ENCODE measurements at places on chromosomes 12 and 14. TPM values are rescaled to one million over a fixed set of nuclear protein-coding genes. Genes with fewer than 3 reads are reported as not detected.
A peak's percentile ranks its signal among the peaks of the same experiment; 100 is the strongest.

The ANKRD33 gene
- total RNA-seq = not detected

DNA sequence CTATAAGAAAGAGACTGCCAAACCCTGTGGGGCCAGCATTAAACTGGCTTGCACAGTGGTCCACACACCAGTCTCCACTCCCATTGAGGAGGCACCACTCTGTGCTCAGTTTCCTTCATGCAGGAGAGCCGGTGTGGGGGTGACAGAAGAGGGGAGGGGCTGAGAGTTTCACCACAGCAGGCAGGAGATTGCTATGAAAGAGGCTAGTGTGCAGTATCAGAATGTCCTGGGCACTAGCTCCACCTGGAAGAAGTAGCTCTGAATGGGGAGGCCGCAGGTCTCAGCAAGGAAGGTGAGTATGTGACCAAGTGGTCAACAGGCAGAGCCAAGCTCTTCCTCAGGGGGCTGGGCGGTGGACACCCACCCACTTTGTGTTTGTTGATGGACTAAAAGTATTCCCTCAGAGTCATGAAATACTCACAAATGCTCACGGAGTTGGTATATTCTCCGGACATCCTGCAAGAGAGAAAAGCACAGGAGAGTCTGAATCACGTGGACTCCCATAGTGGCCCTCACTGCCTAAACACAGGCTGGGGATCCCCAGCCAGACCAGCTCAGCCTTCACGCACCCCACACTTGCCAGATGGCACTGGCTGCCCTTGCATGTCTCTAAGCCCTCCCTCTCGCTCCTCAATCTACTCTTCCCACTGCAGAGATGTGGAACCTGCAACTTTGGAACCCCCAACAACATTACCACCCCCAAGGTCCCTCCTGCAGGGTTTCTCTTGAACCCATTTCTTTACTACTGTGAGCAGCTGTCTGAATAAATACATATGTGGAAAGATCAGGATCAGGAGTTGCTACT lies 7.8 kb upstream of the KRT72 start:
- H3K4me1 ChIP-seq = no peaks in the 10 kb centered on the region
- H3K36me3 ChIP-seq = no peaks in the 10 kb centered on the region
- H3K27me3 ChIP-seq = peaks cover 27% of the 10 kb centered on the region
- DNase-seq = no peak
- H3K4me3 ChIP-seq = no peak overlapping the region

- H3K4me3 ChIP-seq = no peak overlapping the region
- peaks cover 20% of the 10 kb centered on the region for H3K4me1 ChIP-seq
- peak; percentile 39 for DNase-seq
- H3K36me3 ChIP-seq = no peaks in the 10 kb centered on the region
- H3K27me3 ChIP-seq = peaks cover 10% of the 10 kb centered on the region
Measured at GRCh38 chr12:4962539-4963486, 53.1 kb downstream of the KCNA1 start.

- DNase-seq = no peak
- H3K36me3 ChIP-seq = no peaks in the 10 kb centered on the region
- no peak overlapping the region for H3K4me3 ChIP-seq
- H3K27me3 ChIP-seq = no peaks in the 10 kb centered on the region
- H3K4me1 ChIP-seq = no peaks in the 10 kb centered on the region
- H3K27ac ChIP-seq = no peak overlapping the region
Measured at GRCh38 chr12:8553088-8553627, 12.5 kb upstream of the CLEC4E start.

DNA sequence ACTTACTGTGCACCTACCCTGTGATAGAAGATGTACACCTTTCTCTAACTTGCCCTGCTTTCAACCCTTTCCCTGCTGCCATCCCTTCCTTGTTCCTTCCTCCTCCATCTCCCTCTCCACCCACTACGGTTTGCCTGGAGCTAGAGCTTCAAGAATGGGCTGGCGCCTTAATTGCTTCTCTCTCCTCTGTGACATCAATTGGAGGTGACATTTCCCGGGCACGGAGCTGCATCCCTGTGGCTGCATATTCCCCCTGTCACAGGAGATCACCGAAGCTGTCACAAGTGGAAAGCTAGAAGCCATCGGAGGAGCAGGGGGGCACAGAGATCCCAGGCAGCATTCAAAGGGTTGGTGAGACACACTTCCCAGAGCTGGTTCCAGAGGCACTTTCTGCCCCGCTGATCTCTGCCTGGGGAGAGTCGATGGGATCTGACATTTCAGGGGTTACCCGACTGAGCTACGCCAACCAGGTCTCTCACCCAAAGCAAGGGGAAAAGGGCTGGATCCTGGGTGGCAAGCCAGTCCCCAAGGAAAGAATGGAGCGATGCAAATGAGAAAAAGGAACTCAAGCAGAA lies 604.9 kb downstream of the MED13L start:
- no peak for DNase-seq
- H3K27ac ChIP-seq = no peak overlapping the region
- no peaks in the 10 kb centered on the region for H3K27me3 ChIP-seq
- no peaks in the 10 kb centered on the region for H3K36me3 ChIP-seq
- no peak overlapping the region for H3K4me3 ChIP-seq
- no peaks in the 10 kb centered on the region for H3K4me1 ChIP-seq
